ENCODE measurements at places on chromosomes 11 and 22.

DNA sequence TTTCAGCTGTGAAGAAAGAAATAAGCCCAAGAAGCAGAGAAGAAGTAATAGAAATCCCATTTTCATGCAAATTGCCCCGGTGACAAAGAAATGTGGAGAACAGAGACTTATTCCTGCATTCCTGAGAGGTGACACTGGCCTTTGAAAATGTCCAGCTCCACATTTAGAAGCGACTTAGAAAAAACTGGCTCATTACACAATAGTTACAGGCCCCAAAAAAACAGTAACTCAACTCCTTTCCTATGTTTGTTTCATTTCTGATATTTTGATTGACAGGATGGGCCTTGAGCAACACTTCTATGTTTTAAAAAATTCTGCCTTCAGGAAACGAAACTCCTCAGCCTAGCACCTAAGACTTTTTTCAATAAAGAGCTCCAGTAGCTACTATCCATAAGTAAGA, 726.9 kb upstream of the TENM4 start:
- no peak for DNase-seq

GRCh38 chr11:14136561-14136960, 174.0 kb downstream of the SPON1 start:
- DNase-seq = no peak

- no peak for DNase-seq
These were observed 894.8 kb downstream of the TBC1D22A start for GRCh38 chr22:47657224-47657623.

DNA sequence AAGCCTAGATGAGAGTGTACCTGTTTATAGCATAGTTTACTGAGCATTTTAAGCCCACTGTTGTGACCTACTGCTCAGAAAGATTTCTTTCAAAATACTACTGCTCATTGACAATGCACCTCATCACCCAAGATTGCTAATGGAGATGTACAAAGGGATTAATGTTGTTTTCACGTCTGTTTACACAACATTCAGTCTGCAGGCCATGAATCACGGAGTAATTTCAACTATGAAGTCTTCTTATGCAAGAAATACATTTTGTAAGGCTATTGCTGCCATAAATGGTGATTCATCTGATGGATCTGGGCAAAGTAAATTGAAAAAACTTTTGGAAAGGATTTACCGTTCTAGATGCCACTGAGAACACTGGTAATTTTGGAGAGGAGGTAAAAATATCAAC, 112.9 kb downstream of the KIF18A start:
- no peak for DNase-seq

DNA sequence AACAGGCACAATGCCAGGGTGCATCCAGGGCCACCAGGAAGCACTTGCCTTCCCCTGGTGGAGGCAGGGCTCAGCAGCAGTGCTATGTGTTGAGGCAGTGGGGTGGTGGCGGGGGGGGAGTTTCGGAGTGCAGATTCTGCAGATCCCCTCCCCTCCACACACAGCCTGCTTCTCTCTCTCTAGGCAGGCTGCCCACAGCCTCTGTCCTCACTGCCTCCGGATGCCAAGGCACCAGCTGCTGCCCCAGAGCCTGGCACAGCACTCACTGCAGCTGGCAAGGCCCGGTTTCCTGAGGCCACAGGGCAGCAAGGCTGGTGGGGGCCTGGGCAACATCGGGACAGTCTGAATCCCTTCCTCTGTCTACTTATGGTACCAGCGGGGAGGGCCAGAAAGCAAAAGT, 35.8 kb downstream of the NRXN2 start:
- DNase-seq = no peak

DNA sequence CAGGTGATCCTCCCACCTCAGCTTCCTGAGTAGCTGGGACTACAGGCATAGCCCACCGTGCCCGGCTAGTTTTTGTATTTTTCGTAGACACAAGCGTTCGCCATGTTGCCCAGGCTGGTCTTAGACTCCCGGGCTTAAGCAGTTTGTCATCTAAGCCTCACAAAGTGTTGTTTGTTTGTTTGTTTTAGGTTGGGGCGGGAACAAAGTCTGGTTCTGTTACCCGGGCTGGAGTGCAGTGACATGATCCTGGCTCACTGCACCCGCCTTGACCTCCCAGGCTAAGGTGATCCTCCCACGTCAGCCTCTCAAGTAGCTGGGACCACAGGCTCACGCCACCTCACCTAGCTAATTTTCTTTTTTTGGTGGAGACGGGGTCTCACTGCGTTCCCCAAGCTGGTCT, 12.6 kb downstream of the IRF7 start:
- no peak for DNase-seq

DNA sequence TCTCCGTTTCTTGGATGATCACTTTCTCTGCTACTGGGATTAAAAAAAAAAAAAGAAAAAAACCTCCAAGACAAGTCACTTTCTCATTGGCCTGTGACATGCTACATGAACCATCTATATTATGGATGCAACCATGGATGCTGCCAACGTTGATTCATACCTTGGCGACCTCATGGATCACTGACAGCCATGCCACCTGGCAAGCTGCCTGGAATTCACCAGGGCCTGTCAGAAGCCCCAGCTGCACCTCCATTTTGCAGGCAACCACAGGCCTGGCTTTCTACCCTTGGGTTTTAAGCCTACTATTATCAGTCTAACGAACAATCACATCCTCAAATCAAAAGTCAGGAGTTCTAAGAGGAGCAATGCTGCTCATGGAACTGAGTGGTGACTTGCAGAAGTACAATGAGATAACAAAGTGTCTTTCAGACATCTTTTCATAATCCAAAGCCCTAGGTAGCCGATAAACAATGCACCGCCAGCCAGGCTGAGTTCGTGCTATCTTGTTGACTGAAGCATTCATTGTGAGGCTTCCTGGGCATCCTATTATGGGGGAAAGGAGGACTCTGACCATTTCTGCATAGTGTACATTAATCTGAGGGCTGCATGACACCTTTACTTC, 48.0 kb upstream of the CADM1 start:
- DNase-seq = no peak

DNA sequence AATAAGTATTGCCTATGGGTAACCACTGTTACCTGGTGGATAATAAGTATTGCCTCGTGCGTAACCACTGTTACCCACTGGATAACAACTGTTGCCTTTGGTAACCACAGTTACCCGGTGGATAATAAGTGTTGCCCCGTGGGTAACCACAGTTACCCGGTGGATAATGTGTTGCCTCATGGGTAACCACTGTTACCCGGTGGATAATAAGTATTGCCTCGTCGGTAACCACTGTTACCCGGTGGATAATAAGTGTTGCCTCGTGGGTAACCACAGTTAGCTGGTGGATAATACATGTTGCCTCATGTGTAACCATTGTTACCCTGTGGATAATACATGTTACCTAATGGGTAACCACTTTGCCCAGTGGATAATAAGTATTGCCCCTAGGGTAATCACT, 9.8 kb upstream of the NXPE4 start:
- no peak for DNase-seq

- DNase-seq = no peak
These were observed 3.3 kb upstream of the JAML start for GRCh38 chr11:118227865-118228785.

- DNase-seq = no peak
These were observed 284.4 kb downstream of the LUZP2 start for GRCh38 chr11:24781288-24781687.

- no peak for DNase-seq
These were observed 50.2 kb upstream of the FGF3 start for GRCh38 chr11:69869311-69869939.

Measured in esophagus squamous epithelium (tissue), 5 donors.